ENCODE measurements at places on chromosomes 12 and 14.

GRCh38 chr14:89702073-89702875 is 252.3 kb downstream of the EFCAB11 start:
- DNase-seq = no peak

DNA sequence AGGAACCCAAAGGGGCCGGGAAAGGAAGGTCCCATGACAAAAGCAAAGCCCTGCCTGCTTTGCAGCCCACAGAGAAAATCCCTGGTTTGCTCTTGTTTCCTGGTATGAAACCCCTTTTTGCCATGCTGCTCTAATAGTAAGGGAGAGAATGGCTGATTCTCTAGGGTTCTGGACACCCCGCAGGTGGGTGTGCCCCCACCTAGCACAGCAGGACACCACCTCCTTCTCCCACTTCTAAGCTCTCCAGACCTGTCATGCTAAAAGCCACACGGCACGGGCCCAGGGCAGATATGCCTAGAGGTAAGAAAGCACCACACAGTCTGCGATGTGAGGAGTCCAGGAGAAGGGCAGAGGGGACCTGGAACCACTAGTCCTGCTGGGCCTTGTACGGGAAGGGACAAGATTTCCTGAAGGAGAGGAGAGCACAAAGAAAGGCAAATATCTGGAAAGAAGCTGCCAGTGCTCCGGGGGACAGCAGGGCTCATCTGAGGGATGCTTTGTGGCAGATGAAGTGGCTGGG is 113.3 kb downstream of the BCL11B start:
- DNase-seq = no peak

- DNase-seq = no peak
Observed at GRCh38 chr12:109716512-109717389, 3.1 kb downstream of the FAM222A start.

GRCh38 chr14:75069811-75070145 is 337 bp downstream of the ZC2HC1C start:
- DNase-seq = no peak

DNA sequence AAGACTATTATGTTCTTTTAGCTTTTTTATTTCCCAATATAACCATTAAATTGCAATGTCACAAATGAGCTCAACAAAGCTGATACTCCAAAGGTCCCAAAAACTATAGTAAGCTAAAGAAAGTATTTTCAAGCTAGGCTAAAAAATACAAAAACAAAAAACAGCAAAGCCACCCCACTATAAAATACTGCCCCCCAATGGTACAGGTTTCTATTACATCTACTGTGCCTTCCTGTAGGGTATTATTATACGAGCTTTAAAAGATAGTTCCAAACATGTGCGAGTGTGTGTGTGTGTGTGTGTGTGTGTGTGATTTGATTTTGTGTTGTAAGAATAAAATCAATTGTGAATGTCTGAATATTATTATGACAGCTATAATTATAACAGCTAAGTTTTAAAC is 1.1 kb downstream of the IFNG start:
- no peak for DNase-seq

GRCh38 chr12:954741-955140 is 5.2 kb upstream of the RAD52 start:
- no peak for DNase-seq

- DNase-seq = no peak
Observed at GRCh38 chr14:104665657-104666522, 23.5 kb upstream of the INF2 start.

DNA sequence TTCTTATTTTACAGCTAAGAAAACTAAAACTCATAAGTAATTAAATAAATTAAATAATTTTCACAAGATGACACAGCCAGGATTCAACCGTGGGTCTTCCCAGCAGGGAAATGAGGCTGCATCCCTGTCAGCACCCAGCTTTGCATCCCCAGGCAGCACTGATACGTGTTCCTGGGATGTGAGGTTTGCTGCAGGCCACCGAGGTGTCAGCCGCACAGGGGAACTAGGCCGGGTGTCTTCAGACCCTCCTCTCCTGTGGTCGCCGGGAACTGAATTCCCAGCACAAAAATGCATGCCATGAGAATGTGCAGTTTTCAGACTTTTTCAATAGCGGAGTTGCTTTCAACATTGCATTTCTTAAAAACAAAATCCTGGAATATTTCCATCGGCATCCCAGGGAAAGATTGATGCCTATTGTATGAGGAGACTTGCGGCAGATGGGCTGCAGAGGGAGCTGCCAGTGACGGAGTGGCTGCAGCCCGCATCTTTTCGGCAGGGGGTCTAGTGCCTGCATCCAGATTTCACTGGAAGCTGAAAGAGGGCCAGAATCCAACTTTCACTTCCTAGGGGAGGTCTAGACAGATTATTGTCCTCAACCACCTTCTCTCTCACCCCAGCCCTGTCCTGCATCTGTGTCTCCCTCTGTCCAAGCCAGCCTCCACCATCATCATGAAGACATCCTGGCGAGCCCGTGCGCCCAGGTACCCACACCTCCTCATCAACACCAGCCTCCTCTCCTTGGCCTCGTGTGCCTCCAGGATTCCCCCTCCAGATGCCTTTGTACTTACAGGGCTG is 12.6 kb downstream of the LRTM2 start:
- no peak for DNase-seq

Measured in activated CD4-positive, CD25-positive, alpha-beta regulatory T cell (primary cell).